ENCODE measurements at places on chromosomes 12 and 14.

GRCh38 chr14:105023791-105024480 lies 3.1 kb upstream of the CDCA4 start:
- peak; percentile 64 for DNase-seq

GRCh38 chr14:61569812-61570548 lies 125.3 kb upstream of the HIF1A start:
- peak; percentile 82 for DNase-seq

GRCh38 chr14:31297701-31298344 lies 90.2 kb upstream of the HECTD1 start:
- DNase-seq: no peak

DNA sequence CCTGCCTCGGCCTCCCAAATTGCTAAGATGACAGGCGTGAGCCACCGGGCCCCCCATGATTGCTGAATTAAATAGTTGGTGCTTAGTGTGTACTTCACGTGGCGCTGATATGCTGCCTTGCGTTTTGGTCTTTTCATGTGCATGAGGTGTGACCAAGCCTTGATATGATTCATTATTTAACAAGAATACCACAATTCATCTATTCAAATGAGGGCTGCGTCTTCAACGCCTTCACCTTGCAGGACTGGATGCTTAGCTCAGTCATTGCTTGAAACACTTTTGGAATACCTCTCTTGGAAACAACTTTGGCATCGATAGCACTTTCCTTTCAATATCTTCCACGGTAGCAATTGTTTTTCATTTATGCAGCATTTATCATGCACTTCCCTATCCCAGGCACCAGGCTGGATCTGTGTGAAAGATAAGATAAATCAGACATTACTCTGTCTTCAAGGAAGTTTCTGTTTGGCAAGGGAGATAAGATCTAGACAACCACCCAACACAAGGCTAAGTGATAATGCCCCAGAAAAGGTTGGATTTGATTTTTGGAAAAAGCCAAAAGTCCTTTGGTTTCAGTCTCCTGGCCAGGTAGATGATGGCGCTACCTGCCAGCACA lies 1.3 kb upstream of the TEAD4 start:
- DNase-seq: no peak

DNA sequence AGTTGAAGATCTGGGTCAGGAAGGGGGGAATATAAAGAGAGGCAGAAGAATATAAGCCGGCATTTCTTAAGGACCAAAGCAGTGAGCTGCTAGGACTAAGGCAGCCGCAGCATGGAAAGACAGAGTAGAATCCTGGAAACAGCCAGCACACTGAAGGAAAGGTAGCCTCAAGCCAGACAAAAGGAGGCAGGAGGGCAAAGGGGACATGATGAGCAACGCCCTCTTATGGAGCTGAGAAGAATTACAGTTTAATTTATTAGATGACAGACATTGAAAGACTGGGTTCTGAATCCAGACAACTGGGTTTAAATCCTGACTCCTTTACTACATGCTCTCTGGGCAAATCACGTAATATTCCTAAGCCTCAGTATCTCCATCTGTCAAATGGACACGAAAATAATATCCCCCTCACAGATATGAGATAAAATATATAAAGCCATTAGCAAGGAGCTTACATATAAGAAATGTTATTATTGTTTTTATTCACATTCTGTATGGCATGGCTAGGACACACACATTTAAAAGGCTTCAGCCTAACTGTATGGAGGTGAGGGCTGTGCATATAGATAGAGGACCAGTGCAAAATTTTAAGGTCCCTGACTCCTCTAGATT lies 8.1 kb upstream of the PCED1B start:
- no peak for DNase-seq

- no peak for DNase-seq
Measured at GRCh38 chr14:68268719-68269118, 449.1 kb downstream of the RAD51B start.

DNA sequence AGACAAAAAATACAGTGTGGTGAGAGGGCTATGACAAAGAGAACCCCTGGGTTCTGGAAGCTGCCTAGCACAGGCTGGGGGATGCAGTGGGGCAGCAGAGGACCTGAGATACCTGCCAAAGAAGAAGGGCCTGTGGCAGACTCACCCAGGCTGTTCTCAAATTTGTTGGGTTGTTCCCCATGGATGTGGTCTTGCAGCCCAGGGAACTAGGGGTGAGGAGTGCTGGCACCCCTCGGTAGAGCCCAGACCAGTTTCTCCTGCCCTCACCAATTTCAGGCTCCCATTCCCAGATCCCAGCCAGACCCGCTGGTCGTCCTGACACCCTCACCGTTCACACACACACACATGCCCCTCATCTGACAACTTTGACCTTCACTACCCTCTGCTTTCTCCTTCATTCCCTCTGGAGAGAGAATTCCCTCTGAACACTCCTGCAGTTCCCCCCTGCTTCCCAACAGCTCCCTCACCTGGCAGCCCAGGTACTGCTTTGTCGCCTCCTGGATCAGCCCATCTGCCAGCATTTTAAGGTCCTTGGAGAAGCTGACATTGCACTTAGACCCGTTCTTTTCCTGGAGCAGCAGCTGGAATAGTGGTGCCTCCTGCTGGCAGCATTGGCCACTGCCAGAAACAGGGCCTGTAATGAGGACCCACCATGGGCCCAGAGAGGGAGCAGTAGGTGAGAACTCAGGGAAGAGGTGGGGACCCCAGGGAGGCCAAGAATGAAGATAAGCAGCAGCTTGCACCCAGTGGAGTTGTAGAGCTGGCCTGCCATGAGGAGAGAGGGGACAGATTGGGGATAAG lies 5.9 kb upstream of the GDF11 start:
- no peak for DNase-seq

GRCh38 chr14:72948481-72949138 lies 22.3 kb downstream of the DCAF4 start:
- DNase-seq: peak; percentile 59

- no peak for DNase-seq
Measured at GRCh38 chr14:59332727-59333126, 132.5 kb downstream of the GPR135 start.

GRCh38 chr12:116615141-116615861 lies 56.1 kb downstream of the MAP1LC3B2 start:
- no peak for DNase-seq

GRCh38 chr14:65424531-65424930 lies 12.0 kb downstream of the FUT8 start:
- DNase-seq: no peak

- DNase-seq: no peak
Measured at GRCh38 chr14:63735720-63736119, 7.9 kb upstream of the SGPP1 start.

DNA sequence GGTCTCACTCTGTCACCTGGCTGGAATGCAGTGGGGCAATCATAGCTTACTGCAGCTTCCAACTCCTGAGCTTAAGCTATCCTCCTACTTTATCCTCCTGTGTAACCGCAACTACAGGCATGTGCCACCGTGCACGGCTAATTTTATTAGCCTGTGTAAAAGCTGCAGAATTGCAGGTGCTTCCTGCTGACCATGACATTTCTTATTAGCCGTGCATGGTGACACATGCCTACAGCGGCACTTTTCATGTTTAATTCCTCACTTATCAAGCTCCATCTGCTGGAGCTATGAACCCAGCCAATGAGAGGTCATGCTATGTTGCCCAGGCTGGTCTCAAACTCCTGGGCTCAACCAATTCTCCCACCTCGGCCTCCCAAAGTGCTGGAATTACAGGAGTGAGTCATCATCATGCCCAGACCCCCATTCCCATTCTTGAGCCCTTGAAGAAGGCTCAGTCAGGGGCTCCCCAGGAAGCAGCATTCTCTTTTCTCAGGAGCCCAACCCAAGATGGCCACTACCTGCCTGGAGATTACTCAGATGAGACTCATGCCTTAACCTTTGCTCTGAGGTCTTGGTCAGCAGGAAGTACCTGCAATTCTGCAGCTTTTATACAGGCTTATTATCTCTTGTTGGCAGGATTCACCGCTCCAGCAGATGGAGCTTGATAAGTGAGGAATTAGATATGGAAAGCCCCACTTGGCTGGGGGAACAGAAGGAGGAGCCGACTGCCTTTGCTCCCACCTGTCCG lies 503.2 kb downstream of the MED13L start:
- no peak for DNase-seq

GRCh38 chr14:80958939-80959338 lies 3.5 kb downstream of the TSHR start:
- DNase-seq: no peak

- DNase-seq: no peak
Measured at GRCh38 chr12:70338531-70338930, 27.6 kb upstream of the KCNMB4 start.

- no peak for DNase-seq
Measured at GRCh38 chr12:75781532-75782046, 250.0 kb downstream of the PHLDA1 start.

DNA sequence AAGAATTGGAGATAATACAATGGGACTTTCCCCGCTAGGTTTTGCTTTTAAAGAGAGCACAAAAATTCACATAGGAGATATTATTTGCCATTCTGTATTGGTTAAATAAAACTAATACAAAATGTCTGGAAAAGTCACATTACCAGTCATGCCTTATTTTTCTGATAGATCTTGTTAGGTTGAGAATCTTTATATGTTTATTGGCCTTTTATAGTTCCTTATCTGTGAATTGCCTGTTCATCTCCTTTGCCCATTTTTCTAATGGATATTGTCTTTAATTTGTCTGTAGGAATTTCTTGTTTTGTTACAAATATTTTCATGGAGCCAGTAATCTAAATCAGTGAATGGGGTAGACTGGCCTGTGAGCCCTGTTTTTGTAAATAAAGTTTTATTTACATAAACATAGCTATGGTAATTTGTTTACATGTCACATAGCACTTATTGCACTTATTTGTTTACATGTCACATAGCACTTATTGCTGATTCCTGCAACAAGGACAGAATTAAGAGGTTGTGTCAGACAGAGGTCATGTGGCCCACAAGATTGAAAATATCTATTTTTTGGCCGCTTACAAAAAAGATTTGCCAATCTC lies 65.0 kb downstream of the ATF7IP start:
- DNase-seq: no peak

GRCh38 chr14:61322799-61323290 lies 1.5 kb downstream of the PRKCH start:
- no peak for DNase-seq

GRCh38 chr14:29007990-29008389 lies 241.4 kb downstream of the FOXG1 start:
- DNase-seq: no peak

DNA sequence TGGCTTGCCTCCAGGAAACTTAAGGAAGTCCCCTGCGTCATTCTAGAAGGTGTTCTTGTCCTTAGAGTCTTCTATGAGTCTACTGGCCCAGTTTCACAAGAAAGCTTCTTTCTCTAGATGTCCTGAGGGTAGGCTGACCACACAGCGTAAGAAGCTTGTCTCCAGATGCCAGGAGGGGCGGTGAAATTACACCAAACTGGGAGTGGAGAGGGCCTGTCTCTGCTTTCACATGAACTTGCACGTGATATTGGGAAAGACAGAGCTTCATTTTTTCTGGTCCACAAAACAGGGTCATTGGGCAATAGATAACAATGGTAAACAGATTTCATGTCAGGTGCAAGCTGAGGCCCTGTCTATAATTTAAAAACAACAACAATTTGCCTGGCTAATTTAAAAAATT lies 85.7 kb upstream of the TBX3 start:
- no peak for DNase-seq

- DNase-seq: no peak
Measured at GRCh38 chr12:12290206-12290605, 23.4 kb upstream of the LRP6 start.

DNA sequence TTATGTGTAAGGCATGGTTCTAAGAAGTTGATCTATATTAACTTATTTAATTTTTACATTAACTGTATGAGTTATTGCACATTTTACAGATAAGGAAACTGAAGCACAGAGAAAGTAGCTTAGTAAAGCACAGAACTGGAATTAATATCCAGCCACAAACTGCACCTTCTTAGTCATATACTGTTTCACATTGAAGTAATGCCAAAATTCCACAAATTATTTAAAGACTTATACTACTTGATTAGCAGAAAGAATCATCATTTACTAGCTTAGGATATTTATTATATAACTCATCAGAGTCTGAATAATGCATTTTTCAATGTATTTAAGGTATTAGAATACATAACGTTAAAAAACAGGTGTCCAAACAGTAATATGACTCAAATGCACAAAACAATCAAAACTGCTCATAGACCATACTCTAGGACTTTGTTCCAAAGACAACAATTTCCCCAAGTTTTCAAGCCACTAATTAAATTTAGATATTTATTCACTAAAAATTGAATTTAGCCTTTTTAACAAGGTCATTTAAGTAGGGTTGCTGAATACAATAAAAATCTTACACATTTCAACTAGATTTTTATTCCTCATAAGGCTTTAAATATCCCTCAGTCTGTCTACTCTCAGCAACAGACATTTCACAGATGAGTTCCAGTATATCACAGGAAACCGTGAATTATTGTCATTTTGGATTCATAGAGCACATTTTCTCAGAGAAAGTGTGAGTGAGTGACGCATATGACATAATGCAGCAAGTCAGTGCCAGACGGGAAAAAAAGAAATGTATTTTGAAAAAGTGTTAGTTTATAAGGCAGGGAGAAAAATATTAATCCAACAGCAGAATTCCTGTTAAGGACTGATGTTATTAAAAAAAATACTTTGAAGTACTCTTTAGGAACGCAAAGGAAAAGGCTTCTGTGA lies 782.5 kb downstream of the TMTC2 start:
- no peak for DNase-seq

DNA sequence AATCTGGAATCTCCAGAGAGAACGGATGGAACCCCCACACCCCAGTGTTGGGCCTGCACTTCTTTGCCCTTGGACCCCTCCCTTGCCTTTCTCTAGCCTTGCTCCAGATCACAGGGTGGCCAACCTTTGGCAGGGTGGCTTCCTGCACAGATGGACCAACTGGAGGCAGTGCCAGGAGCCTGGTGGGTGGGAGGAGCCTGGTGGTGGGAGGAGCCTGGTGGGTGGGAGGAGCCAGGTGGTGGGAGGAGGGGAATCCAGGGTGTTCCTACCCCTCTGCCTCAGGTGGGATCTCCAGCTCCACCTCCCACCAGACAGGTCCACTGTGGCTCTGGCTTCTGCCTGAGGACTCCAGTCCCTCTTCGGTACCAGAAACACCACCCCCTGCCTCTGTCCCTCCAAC lies 15.0 kb upstream of the ORAI1 start:
- DNase-seq: no peak

- peak; percentile 24 for DNase-seq
Measured at GRCh38 chr12:110733089-110733715, 9.5 kb downstream of the PPP1CC start.

DNA sequence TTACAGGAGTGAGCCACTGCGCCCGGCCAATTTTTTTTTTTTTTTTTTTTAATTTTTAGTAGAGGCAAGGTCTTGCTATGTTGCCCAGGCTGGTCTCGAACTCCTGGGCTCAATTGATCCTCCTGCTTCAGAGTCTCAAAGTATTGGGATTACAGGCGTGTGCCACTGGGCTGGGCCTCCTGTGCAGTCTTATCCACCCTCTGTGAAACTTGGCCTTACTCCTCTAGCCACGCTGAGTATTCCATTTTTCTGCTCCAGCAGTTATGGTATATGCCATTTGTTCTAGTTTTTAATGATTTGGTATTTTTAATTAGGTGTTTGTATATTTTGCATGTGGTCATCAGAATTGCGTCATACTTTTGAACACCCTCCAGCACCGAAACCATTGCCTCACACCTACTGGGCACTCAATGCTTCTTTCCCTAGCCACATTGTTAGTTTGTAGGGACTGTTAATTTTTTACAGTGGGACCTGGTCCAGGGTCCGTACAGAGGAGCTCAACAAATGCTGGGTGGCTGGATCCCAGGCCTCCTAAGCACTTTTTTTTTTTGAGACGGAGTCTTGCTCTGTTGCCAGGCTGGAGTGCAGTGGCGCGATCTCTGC lies 11.4 kb downstream of the RIOX1 start:
- no peak for DNase-seq

GRCh38 chr12:51905471-51906429 lies 1.6 kb upstream of the ACVRL1 start:
- DNase-seq: no peak

All from astrocyte of the cerebellum (primary cell).